ENCODE measurements at places on chromosomes 3 and 15.

DNA sequence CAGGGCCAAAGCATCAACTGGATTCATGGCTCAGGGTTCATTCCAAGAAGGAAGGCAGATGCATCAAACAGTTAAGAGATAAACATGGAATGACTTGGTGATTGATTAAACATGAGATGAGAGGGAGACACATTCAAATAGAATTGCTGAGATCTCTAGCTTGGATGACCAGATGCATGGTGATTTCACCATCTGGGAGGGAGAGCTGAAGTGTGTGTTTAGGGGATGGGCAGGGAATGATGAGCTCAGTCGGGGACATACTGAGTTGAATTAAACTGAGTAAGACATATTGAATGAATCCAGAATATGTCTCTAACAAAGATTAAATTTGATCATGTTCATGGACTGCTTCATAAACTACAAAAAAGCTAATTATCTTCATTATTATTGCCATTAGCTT, 35.5 kb downstream of the CADPS start:
- no peak for DNase-seq

GRCh38 chr3:131303848-131304247, 77.7 kb upstream of the NUDT16 start:
- no peak for DNase-seq

DNA sequence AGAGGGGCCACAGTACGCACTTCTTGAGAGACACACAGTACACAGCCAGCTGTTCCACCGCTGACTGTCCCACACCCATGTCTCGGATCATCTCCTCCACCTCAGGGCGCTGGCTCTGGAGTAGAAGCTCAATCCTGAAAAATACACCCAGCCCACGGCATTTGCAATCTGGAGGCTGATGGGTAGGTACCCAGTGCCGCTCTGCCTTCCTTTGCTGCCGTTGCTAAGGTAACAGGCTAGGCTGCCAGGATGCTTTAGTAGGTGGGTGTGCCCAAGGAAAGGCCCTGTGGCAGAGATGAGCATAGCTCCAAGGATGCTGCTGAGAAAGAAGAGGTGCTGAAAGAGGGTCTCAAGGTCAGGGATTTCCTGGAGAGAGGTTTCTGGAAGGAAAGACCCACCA, 14.6 kb downstream of the TRAIP start:
- DNase-seq = no peak

DNA sequence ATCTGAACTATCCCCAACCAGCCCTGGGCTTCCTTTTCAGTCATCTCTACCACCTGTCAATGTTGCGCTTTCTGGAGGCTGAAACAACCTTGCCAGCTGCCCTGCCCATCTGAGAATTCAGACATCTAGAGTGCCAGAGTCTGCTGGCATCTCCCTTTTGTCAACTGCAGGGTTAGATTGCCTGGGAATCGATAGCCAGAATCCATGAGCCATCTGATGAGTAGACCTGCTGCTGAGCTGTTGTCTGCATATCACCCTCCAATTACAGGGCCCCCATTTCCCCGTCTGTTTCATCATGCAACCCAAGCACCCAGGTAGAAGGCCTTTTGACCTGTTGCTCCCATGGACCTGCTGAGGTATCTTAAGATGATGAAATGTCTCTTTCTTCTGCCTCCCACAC, 280.1 kb downstream of the EPHB1 start:
- DNase-seq = no peak

GRCh38 chr3:105014631-105015030, 352.1 kb upstream of the ALCAM start:
- DNase-seq = no peak

DNA sequence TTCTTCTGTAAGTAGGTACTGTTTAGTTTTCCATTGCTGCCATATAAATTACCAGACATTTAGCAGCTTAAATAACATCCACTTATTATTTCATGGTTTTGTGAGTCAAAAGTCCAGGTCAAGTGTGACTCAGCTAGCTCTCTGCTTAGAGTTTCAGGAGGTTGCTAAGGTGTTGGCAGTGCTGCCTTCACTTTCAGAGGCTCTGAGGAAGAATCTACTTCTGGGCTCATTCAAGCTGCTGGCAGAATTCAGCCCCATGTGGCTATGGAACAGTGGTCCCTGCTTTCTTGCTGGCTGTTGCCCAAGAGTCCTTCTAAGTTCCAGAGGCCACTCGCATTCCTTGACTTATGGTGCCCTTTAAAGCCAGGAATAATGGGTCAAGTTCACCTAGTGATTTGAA, 4.5 kb downstream of the CFAP44 start:
- DNase-seq = no peak

- DNase-seq = no peak
Measured at GRCh38 chr3:64651303-64651702, 36.5 kb downstream of the ADAMTS9 start.

All from GM06990 (cell line).